ENCODE measurements at places on chromosomes 2 and 18.

GRCh38 chr2:29108225-29108624, 7.0 kb upstream of the CLIP4 start:
- peak; percentile 87 for DNase-seq

DNA sequence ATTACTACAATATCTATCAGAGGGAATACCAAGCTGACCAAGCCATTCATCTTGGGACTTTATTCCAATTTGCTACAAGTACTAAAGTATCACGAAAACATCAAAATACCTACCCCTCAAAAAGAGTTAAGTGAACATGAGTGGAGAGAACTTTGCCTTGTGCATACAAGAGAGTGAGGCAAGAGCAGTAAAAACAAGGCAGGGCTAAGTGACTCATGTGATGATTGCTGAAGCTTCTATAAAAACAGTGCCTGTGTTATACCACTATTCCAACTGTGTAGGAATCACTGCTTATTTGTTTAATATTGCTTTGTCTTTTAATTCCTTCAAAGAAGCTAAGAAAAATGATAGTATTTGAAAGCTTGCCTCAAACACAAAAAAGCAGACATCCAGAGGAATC, 61.2 kb downstream of the FARSB start:
- DNase-seq, result no peak

DNA sequence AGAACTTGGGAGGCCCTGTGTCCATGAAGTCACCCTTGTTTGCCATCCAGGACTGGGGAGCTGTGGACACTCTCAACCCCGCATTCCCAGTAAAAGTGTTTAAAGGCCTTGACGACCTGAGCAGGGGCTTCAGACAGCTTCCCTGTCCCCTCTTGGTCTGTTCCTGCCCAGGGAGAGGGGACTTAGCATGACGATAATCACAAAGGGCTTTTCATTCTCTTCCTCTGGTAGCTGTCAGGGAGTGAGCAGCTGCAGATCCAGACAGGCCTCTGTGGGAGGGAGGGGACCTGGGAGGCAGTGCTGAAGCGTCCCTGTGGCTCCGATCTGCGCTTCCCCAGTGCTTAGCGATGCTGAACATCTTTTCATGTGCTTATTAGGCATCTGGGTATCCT, 77.8 kb upstream of the HS6ST1 start:
- no peak for DNase-seq

GRCh38 chr2:86372641-86373502, 35.4 kb upstream of the REEP1 start:
- DNase-seq, result peak; percentile 43

Data from HCT116 (cell line).